ENCODE measurements at places on chromosomes 3 and 15. TPM values are rescaled to one million over a fixed set of nuclear protein-coding genes. Genes with fewer than 3 reads are reported as not detected.

The XYLB gene
- total RNA-seq: 4.0 TPM

The ADGRG7 gene
- total RNA-seq: not detected

The GOLGA8J gene
- not detected for total RNA-seq

The CNOT10 gene
- total RNA-seq: 27.9 TPM
